Activated CD8-positive, alpha-beta memory T cell treated with anti-CD3 and anti-CD28 coated beads, Interleukin-2, amount 10 ng/mL, durations not matched to agents 7 days and 5 days (primary cell): ENCODE measurements at places on chromosomes 3 and 15. TPM values are rescaled to one million over a fixed set of nuclear protein-coding genes. Genes with fewer than 3 reads are reported as not detected.

Gene LRRC2
- total RNA-seq: 0.07 TPM

Gene PLA2G4E
- 0.05 TPM for total RNA-seq

Gene PLSCR2
- total RNA-seq: not detected

Gene EBLN2
- total RNA-seq: 5.1 TPM

Gene CACNA2D3
- total RNA-seq: not detected

Gene HACL1
- 24.4 TPM for total RNA-seq

Gene MEIS2
- total RNA-seq: 0.07 TPM

Gene BTD
- total RNA-seq: 6.2 TPM

Gene P2RY1
- 0.35 TPM for total RNA-seq

Gene ITIH1
- not detected for total RNA-seq

Gene GABRR3
- not detected for total RNA-seq

Gene CYP1A2
- total RNA-seq: not detected

Gene EXD1
- total RNA-seq: not detected

Gene ARHGAP31
- 1.4 TPM for total RNA-seq

Gene GOLGA6B
- not detected for total RNA-seq

Gene GHSR
- not detected for total RNA-seq
